G401 (cell line): ENCODE measurements at places on chromosomes 5 and 9. TPM values are rescaled to one million over a fixed set of nuclear protein-coding genes. Genes with fewer than 3 reads are reported as not detected.

SHC3 gene
- not detected in 2 replicates for total RNA-seq

TMEM215 gene
- not detected in 2 replicates for total RNA-seq

C5orf52 gene
- total RNA-seq, result not detected in 2 replicates

ZDHHC11B gene
- total RNA-seq, result 0.31 TPM in 1 of 2 replicates, not detected in the other

ALDOB gene
- total RNA-seq, result not detected in 2 replicates
